Hippocampal formation (tissue), 2 donors: ENCODE measurements at places on chromosomes 3 and 15.

GRCh38 chr15:58330741-58331559 lies 100.8 kb upstream of the LIPC start:
- no peak for DNase-seq

- no peak for DNase-seq
Measured at GRCh38 chr3:38392604-38393163, 46.1 kb downstream of the XYLB start.

GRCh38 chr3:40741729-40742128 lies 217.0 kb downstream of the ZNF621 start:
- no peak for DNase-seq

GRCh38 chr3:57998366-57999283 lies 9.6 kb upstream of the FLNB start:
- no peak for DNase-seq

GRCh38 chr3:52682016-52682415 lies 3.7 kb downstream of the PBRM1 start:
- peak; percentile 3 for DNase-seq

- no peak for DNase-seq
Measured at GRCh38 chr3:177529071-177529550, 331.8 kb upstream of the TBL1XR1 start.

- DNase-seq = no peak
Measured at GRCh38 chr15:32730677-32731654, 13.2 kb downstream of the GREM1 start.

DNA sequence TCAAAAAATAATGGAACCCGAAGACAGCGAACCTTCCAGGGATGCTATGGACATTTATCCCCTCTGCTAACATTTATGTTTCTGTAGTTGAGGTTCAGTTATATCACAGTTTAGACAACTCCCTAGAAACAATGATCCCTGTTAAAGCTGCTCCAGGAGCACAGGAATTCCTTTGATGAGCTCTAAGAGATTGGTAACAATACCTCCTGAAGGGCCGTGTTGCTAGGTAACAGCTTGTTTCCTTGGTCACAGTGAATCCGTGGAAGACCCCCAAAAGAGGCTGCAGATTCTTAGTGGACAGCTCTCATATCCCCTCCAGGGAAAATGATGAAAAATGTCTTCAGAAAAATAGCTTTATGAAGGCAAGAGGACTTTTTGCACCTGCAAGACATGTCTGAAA lies 160.2 kb downstream of the SERPINI1 start:
- DNase-seq = no peak

GRCh38 chr3:128205558-128206145 lies 52.4 kb downstream of the EEFSEC start:
- DNase-seq = no peak

GRCh38 chr3:128364291-128364690 lies 102.4 kb downstream of the DNAJB8 start:
- DNase-seq = no peak

DNA sequence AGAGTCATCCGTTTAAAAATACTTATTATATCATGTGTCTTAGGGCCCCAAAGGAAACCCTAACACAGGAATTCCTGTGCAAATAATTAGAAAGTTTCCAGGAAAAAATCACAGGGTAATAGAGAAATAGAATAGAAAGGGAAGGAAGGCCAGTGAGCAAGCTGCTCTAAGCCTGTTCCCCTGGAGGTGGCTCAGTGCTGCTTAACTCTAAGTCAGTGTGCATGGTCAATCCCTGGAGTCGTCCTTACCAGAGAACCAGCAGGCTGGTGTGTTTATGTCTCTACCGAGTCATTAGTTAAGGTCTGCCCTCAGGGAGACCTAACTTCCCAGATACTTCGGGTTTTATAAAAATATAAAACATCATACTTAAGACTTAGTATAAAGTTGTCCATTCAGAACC lies 21.0 kb upstream of the MCF2L2 start:
- DNase-seq = peak; percentile 42

DNA sequence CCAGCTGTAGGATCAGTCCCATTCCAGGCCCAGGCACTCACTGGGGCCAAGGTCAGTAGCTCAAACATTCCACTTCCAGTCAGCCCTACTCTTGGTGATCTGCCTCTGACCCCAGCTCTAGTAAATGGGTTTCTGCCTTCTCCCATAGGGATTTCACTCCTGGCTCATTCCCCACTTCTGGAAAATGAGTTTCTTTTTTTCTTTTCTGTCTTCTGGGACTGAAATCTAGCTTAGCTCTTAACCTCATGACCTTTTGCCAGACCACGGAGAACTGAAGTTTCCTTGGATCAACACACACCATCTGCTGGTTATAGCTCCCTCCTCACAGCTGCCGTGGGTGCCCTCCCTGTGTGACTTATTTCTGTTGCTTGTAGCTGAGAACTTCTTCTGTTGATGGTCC lies 21.3 kb downstream of the MME start:
- no peak for DNase-seq

DNA sequence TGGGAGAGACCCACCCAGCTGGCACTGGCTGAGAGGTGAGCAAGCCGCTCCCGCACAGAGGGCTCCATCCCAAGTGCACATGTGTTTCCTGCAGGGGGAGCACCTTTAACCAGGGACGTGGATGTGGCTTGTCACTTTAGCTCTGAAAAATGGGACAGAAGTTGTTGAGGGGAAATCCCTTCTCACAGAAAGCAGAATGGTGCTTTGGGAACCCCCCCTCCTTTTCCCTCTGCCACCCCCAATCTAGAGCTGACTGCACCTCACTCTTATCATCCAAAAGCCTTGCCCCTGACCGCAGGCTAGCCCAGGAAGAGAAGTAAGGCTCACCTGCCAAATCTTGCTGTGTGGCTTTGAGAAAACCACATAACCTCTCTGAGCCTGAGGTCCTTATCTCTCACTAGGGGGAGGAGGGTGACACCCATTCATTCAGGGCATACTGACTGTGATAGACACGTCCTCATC lies 77.9 kb downstream of the RPN1 start:
- DNase-seq = no peak
